ENCODE measurements at places on chromosomes 4 and X.

DNA sequence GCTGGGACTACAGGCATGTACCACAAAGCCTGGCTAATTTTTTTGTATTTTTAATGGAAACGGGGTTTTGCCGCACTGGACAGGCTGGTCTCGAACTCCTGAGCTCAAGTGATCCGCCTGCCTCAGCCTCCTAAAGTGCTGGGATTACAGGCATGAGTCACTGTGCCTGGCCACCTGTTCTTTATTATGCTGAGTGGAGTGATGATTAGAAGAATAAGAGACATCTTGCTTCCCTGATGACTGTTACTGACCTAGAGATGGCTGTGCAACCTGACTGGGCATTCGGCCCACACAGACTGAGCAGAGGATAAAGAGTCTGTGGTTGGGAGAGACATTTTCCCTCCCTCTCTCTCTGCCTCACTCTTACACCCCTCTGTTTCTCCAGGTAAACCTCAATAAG is 56.7 kb downstream of the SPINK2 start:
- DNase-seq = no peak

- no peak for DNase-seq
Measured at GRCh38 chr4:115054836-115055235, 58.6 kb downstream of the NDST4 start.

DNA sequence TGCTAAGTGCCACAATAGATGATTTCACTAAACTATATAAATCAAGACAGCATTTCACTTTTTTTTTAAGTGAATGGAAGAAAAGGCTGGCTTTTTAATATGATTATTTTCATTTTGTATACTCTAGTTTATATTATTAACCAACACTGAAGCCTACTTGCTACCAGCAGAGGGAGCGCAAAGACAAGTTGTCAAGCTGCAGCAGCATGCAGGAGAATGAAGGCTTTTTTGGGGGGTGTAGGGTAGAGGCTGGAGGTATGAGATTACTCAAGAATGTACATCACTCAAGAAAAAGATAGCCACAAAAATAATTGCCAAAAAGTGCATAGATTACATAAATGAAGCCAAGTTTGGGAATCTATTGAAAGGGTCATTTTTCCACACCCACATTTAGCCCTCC is 519.5 kb downstream of the FGF13 start:
- no peak for DNase-seq

DNA sequence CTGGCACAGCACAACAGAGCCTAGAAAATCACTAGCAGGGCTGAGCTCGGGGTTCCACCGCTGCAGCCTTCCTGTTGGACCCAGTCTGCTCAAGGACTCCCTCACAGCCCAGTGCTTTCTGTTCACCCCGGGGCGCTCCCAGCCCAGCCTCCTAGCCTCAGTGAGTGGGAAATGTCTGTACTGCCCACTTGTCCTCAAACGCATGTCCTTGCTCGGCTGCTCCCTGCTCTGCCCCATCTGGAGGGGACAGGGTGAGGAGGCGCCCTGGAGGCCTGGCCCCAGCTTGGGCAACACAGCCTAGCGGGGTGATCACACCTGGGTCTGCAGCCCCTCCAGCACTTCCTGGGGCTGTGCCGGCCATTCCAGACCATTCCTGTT is 11.9 kb upstream of the CCNQ start:
- DNase-seq = no peak

DNA sequence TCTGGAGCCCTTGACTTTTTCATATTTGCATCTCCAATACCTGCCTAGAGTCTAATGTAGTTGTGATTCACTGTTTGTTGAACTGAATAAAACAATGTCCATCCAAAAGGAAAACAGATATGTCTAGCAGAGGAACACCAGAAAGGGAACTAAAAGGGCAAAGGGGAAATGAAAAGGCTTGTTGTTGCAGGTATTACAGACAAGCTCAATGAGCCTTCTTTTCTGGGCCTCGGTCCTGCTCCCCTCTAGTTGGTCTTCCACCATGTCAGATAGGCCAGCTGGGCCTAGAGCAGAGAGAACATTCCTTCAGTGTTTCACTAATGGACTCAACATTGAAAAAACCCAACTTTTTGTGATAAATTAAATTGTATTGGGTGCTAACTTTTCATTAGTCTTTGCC is 55.4 kb downstream of the ZFX start:
- no peak for DNase-seq

DNA sequence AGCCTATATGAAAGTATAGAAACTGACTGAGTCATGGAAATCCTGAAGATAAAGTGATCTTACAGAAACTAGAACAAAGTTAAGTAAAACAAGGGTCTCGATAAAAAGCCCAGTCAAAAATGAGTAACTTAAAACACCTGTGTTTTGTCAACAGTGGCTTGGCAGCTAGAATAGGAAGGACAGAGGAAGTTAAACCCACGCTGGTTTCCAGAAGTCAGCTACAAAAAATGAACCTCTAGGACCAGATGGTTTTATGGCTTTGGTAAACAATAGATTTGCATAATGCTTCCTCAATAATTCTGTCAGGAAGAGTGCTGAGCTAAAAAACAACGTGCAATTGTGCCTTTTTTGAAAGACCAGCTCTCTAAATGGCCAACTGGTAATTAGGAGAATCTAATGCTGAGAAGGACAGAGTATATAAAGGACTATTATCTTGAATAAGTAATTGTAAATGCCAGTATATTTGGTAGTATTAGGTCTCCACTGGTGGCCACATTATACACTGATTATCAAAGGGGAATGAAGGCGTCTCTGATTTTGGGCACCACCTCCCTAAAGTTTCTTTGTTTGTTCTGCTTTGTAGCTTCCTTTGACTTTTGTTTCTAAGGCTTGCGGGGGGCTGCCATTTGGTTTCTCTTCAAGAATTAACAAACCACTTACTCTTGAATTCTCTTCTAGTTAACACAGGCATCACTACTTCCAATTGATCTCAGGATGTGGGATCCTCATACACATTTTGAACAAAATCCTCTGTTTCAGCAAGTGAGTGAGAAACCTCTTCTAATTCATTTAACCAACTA is 72.2 kb upstream of the PPP3CA start:
- DNase-seq = no peak

DNA sequence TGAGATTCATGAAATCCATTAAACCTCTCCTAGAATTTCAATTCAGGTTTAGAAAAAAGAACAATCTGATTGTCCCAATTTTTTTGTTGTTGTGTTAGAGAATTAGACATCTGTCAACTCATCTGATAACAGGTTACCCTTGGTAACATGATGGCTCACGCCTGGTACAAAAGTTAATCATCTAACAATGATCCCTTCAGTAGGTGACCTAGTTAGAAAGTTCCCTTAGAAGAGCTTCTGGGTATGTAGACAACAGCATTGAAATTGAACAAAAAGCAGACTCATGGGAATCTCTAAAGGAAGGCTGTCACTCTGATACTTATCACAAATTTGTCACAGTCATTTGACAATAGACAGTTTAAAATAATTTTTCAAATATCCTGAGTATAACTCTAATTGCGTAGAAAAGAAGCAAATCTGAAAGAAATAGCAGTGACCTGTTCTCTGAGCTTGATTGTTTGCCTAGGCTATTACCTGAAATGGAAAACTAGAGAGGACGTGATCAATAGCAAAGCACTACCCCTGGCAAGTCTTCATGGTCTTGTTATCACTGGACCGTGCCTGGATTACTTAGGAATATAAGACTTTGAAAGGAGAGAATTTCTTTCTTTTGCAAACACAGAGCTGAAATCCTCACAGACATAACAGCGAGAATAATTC is 880.4 kb upstream of the AGA start:
- no peak for DNase-seq

DNA sequence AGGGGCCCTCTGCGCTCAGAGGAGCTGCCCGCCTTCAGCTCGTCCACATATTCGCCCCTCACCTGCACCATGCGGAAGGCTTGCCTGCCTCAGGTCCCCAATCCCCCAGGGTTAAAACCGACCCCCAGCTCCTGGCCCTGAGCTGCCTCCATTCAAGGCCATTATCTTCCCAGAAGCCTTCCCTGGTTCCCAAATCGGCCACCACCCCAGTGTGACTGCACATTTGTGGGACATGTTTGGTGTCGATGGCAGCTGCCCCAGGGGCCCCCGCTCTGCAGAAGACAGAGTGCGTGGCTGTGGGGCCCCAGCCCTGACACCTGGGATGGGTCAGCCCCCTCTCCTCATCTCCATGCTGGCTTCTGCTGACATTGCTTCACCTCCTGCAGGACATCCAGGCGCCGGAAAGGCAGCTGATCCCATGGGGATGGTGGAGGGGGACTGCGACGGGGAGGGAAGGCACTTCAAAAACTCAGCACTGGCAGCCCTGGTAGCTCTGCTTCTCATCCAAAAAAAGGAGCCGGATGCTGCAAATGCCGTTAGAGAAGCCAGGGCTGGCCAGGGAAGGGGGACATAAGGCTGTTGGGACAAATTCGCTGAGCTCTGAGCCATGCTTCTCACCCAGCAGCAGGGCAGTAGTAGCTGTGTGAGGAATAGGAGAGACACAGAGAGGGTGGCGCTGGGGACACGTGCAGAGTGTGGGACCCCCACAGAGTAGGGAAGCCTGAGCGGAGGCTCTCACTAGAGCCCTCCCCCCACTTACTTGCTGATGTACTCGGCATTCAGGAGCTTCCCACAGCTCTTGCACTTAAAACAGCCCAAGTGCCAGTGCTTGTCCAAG is 78.5 kb downstream of the ABLIM2 start:
- no peak for DNase-seq

DNA sequence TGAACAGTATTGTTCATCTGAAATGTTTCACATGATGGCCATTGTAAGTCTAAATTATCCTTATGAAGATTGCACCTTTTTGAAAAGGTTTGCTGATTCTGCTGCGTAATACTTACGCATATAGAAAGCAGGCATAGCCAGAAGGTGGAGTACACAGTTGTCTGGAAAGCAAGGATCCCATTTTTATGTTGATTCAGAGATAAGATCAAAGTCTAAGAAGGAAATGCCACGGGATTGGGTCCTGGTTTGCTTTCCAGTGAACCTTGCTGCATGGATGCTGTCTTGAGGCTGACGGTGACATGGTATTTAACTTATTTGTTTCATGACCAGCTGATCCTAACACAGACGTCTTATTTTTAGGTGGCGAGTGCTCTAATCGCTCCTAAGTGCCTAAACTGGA is 15.5 kb downstream of the MAGEA9B start:
- DNase-seq = no peak

DNA sequence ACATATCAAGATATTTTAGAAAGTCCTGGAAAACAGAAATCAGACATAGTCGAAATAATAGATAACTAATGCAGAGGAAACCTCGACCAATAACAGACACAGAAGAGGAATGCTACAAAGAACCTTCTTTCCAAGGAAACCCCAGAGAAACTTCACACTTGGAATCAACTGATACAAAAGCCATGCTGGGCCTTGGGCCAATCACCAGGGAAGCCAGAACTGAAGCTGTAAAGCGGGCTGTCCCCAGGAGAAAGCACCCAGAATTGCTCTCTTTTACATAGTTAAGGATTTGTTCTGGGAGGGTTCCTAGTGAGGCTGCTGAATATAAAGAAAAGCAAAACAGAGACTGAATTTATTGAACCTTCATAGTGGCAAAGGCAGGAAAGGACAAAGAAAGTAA is 100.5 kb downstream of the PRDM5 start:
- no peak for DNase-seq

DNA sequence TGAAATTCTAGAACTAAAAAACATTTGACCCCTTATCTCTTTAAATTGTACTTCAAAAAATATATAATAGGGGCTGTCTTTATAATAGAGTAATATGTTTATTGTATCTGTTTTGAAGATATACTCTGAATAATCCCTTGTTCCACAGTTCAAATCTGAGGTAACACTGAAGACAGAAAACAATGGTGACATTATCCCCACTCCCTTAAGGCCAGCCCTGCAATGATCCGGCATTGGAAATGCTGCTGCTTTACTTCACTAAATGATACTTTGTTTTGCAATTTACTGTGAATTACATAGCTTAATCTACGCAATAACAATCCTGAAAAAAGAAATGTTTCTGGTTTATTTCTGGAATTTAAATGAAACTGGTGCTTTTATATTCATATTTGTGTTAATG is 34.4 kb upstream of the ZFP42 start:
- DNase-seq = no peak

DNA sequence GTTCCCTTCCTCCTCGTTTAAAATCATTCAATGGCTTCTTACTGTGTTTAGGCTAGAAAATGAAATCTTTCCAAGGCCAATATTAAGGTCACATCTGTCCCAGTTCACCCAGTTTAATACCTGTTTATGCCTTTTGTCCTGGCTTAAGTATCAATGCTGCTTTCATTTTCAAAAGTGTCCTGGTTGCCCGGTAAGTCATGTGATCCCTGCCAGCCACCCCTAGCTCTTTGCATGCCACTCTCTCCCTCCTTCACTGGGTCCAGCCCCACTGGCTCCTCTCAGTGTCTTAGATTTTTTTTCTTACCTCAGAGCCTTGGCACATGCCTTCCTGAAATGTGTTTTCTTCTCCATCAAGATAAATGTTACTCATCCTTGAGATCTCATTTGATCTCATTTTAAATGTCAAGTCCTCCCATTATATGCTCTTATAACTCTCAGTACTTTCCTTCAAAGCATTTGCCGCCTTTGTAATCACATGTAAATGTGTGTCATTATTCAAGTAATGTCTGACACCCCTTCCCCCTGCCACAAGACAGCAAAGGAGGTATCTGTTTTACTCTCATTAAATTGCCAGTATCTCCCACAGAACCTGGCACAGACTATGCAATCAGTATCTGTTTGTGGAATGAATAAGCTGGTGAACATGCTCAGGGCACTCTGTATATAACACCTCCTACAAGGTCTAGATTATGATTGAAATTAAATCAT is 472.5 kb upstream of the RPS6KA3 start:
- DNase-seq = no peak

GRCh38 chr4:71229477-71230270 is 109.1 kb upstream of the SLC4A4 start:
- DNase-seq = no peak

GRCh38 chr4:52983563-52984303 is 121.6 kb downstream of the RASL11B start:
- DNase-seq = no peak

DNA sequence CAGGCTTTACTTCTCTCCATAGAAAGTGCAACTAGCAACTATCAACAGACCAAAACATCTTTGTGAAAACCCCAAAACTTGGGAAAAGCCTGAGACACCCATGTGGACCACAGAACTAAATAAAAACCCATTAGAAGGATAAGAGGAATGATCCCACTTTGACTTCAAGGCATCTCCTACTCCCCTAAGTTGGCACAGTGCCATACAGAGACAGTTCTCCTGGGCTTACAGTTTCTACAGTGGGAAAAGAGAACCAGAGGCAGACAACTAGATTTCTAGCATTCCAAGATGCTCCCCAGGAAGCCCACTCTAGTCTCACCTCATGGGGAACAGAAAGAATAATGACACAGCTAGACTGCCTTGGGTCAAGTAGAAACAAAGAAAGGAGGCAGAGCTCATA is 20.4 kb downstream of the TMLHE start:
- no peak for DNase-seq

GRCh38 chr4:31234494-31234893 is 514.3 kb downstream of the PCDH7 start:
- DNase-seq = no peak

GRCh38 chr4:139555705-139556070 is 331 bp downstream of the SETD7 start:
- no peak for DNase-seq
